ENCODE measurements at places on chromosomes 6 and 20. TPM values are rescaled to one million over a fixed set of nuclear protein-coding genes. Genes with fewer than 3 reads are reported as not detected.

Gene BMP7
- total RNA-seq, result not detected

GRCh38 chr6:90695316-90695715, 108.4 kb upstream of the MAP3K7 start:
- DNase-seq, result no peak

Gene PROKR2
- not detected for total RNA-seq

DNA sequence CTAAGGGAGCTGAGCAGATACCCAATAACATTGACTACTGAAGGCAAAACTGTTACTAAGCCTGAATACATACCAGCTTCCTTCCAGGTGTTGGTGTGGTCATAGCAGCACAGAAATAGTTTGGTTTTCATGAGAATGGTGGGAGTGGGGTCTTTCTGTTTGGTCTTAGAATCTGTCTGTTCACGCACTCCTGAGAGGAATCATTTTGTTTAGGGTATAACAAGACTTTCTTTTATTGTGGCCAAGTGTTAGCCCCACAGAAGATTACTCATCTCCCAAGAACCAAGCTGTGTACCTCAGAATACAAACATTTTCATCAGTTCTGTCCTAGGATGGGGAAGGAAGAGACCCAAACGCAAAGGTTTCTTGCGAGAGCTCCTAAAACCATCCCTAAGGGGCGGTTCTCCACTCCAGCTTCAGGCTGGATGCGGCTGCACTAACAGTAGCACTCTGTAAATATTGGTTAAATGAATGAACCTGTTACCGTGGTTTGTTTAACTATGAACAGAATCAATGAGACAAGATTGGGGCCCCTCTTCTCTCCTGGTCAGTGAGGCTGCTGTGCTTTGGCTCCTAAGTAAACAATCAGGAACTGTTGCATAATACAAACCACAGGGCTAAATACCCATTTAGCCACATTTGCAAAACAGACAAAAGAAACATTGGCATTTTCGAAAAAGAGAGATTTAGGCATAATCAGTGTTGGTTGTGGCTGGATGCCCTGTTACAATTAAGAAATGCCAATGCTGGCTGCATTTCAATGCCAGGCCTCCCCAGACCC, 44.9 kb downstream of the SNAP25 start:
- DNase-seq, result no peak

DNA sequence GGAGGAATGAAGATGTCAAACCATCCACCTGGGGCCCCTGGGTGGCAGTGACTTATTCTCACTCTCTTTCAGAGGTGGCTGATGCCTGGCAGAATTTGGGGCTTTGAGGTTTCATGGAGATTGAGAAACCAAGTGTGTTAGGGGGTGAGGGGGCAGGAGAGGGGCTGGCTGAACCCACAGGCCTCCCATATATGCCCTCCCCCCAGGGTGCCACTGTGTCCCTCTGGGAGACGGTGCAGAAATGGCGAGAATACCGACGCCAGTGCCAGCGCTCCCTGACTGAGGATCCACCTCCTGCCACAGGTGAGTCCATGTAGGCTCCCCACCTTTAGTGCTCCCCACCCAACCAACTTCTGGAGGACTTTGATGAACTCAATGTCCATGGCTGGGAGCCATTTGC, 7.6 kb downstream of the GLP1R start:
- no peak for DNase-seq

- no peak for DNase-seq
Measured at GRCh38 chr6:70857387-70858077, 99.3 kb downstream of the B3GAT2 start.

Gene SLC4A11
- 4.3 TPM for total RNA-seq

Gene HMGCLL1
- total RNA-seq, result 0.07 TPM

GRCh38 chr6:42340511-42340910, 111.2 kb downstream of the TRERF1 start:
- DNase-seq, result no peak

Gene FRS3
- 1.2 TPM for total RNA-seq

Gene SMLR1
- not detected for total RNA-seq

GRCh38 chr6:150361876-150362275, 6.9 kb upstream of the IYD start:
- DNase-seq, result no peak

- no peak for DNase-seq
Measured at GRCh38 chr6:130724089-130724488, 103.1 kb upstream of the SMLR1 start.

Gene SPAG4
- total RNA-seq, result 13.7 TPM

- DNase-seq, result no peak
Measured at GRCh38 chr20:24147961-24148360, 159.4 kb upstream of the GGTLC1 start.

DNA sequence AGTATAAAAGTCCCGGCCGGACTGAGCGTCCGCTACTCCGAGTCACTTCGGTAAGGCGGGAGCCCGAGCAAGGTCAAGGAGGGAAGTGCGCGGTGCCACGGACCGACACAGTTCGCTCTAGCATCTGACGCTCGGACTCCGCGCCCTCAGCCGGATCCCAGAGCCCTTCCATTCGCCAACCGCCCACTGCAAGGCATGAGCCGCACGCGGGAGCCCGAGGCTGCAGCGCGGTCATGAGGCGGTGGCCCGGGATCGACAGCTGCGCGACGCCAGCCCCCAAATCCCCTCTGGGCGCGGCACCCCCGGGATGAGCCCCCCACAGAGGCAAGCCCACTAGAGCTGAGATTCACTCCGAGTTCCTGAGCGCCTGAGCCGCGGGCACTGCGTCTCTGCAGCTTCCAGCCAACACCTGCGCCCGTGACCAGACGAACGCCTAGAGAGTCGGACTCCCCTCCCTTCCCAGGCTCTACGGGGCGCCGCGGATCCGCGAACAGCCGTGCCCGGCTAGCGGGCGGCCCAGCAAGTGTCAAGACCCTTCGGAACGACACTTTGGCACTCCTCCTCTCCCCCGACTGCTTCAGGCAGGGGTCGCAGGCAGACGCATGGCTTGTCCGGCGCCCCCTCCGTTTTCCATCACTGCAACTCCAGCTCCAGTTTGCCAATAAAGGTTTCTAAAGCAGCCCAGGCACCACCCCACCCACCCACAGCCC, 725 bp upstream of the ISM1 start:
- no peak for DNase-seq

DNA sequence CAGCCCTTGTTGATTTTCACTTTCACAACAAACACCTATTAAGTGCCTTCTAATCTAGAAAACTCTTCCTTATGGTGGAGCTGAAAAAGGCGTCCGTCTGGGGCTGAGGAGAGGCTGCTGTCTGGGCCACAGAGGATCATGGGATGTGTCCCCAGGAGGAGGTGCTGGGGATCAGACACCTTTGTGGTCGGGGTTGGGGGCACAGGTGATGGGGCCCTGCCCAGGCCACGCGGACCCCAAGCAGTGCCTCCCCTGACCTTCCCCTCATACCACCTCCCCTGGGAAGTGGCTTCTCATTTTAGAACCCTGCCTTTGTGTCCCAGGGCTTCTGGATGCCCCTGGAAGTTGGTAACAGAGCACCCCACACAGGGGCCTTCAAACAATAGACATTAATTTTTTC, 41.1 kb downstream of the SUN5 start:
- no peak for DNase-seq

DNA sequence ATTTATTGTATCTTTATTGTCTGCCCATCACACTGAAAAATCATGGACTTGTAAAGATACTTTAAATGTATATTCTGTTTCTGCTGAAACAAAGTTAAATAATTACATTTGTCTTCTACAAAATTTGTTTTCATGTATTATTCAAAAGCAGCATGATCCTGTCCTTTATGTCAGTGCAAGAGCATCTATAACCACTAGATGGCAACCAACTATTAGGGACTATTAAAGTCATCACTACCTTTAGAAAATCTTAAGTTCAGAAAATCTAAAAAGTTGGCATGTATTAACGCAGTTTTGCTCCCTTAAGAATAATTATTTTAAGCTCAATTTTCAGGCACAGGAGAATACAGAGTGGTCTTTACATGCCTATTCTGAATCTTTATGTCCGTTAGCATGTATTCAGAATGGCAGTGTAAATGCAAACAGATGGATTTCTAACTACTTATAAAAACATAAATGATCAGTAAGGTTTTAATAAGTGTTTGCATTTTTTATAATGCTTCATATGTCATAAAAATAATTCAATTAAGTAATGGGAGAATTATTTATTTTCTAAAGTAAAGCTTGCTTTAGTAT, 17.8 kb downstream of the TMEM30A start:
- no peak for DNase-seq

Gene KCNK15
- total RNA-seq, result not detected

Gene FOXS1
- not detected for total RNA-seq

Gene MAK
- under 0.01 TPM for total RNA-seq

GRCh38 chr6:56497240-56497639, 145.4 kb downstream of the DST start:
- DNase-seq, result no peak

Gene MTO1
- 23.4 TPM for total RNA-seq

Gene THEMIS
- total RNA-seq, result not detected

Gene UBE2V1
- total RNA-seq, result 46.9 TPM

Gene DYNLT2
- total RNA-seq, result 0.85 TPM

DNA sequence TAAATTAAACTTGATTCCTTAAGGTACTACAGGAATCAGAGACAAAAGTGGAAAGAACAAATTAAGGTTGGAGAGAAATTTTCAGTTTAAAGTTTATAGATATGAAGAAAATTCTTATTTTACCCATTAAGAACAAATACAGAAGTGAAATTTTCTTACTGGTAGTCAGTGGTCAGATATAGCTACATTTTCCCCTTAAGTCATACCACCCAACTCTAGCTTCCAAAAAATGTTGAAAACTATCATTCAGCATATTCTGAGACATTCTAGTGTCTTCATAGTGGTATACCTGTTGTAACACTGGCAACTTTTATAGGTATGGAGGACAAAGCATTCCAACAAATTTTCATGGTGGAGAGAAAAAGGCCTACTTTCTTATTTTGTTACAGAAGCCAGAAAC, 15.6 kb upstream of the SUMO4 start:
- DNase-seq, result no peak

Gene CSE1L
- 114 TPM for total RNA-seq

GRCh38 chr20:26214991-26215390, 518.3 kb upstream of the ZNF337 start:
- DNase-seq, result no peak

Gene MYBL2
- 41.9 TPM for total RNA-seq

GRCh38 chr6:9745966-9746365, 668.9 kb downstream of the TFAP2A start:
- no peak for DNase-seq

Gene KHDC1L
- total RNA-seq, result not detected

Gene TUBB
- 537 TPM for total RNA-seq

DNA sequence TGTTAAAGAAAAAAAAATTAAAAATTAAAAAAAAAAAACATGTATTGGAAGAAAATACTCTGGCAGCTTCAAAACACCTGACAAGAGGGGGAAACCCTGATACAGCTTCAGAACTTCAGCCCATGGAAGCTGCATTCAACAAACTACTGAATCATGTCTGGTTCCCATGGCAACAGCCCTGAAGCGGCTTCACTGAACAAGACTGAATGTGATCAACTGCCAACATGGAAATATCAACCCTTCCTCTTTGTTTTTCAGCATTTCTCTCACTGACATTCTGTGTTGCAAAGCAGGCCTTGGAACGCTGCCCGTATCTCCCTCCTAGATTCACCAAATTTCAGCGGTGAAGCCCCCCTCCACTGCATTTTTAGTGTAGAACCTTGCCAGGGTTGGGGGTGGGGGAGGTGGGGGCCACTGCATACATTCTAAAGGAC, 91.3 kb upstream of the SHLD1 start:
- DNase-seq, result peak; percentile 91

- DNase-seq, result no peak
Measured at GRCh38 chr6:85068221-85068620, 303.8 kb upstream of the TBX18 start.

DNA sequence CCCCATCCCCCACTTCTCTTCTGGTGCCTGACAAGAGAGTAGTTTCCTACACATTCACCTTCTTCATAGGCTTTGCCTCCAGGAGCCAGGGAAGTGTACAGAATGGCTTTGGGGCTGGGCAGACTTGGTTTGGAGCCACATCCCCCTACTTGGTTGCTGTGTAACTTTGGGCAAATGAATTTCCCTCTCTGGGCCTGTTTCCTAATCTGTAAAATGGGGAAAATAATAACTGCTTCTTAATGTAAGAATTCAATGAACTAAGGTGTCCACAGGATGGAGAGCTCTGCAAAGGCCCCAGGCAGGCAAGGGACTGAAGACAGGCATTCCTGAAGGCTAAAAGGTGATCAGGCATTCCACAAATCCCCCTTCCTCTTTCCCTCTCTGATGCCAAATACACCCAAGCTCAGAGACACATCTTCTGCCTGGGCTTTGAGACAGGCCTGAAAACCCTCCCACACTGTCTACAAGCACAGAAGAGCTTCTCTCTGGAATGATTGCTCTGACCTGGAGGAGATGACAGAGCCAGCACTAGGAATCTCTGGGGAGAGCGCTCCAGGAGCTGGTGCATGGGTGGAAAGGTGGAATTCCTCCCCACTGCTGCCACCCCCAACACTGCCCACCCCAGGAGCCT, 6.9 kb upstream of the C20orf203 start:
- no peak for DNase-seq

Gene MRPS18A
- 55.3 TPM for total RNA-seq

Gene C4A
- total RNA-seq, result 1.3 TPM

DNA sequence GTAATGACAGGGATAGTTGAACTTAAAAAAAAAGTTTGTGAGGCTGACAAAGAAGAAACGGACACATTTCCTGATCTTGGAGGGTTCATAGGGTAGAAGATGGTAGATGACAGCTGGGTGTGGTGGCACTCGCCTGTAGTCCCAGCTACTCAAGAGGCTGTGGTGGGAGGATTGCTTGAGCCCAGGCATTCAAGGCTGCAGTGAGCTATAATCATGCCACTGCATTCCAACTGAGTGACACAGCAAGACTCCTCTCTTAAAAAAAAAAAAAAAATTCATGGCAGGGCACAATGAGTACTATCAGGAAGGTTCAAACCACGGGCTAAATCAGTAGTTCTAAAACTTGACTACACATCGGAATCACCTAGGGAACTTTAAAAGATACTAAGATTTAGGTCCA, 2.0 kb upstream of the MICA start:
- peak; percentile 32 for DNase-seq

DNA sequence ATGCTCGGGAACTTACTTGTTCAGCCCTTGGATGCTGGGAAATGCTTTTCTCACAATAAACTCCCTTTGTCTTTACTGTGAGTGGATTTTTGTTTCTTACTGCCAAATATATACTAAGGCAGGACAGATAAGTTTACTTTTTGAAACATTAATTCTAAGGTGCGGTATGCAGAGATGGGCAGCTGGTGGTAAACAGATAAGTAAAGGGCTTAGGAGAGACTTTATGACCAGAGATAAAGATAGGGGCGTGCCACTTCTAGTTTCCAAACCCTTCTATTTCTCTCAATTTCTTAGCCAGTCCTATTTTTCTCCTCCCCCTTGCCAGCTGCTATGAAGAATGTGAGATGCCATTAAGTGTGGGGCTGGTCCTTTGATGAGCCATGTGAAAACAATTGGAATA, 16.3 kb downstream of the SAMD3 start:
- no peak for DNase-seq

DNA sequence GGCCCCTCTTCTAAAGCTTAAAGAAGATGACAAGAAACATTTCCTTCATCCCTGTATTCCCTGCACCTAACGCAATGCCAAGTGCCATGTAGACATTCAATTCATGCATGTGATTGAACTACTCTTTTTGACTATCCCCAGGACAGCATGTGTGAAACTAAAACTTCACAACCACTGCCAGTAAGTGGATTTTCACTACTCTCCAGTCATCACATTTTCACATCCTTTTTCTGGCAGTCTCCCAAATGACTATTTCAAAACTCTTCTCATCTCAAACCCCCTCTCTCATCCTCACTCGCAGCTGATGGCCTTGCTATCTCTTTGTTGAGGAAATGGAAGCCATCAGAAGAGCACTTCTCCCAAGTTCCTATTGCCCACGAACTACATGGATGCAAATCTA, 122.6 kb downstream of the OPRM1 start:
- DNase-seq, result no peak

- no peak for DNase-seq
Measured at GRCh38 chr20:52497731-52498130, 306.2 kb upstream of the ZFP64 start.

All from pulmonary artery endothelial cell (primary cell).